NCI-H2171 (cell line): ENCODE measurements at places on chromosomes 7 and 10.

- DNase-seq, result no peak
Measured at GRCh38 chr10:785089-785860, 95.8 kb upstream of the DIP2C start.

- DNase-seq, result no peak
Measured at GRCh38 chr10:113491967-113492565, 60.8 kb upstream of the HABP2 start.

- DNase-seq, result no peak
Measured at GRCh38 chr7:65840446-65840845, 32.4 kb upstream of the VKORC1L1 start.

DNA sequence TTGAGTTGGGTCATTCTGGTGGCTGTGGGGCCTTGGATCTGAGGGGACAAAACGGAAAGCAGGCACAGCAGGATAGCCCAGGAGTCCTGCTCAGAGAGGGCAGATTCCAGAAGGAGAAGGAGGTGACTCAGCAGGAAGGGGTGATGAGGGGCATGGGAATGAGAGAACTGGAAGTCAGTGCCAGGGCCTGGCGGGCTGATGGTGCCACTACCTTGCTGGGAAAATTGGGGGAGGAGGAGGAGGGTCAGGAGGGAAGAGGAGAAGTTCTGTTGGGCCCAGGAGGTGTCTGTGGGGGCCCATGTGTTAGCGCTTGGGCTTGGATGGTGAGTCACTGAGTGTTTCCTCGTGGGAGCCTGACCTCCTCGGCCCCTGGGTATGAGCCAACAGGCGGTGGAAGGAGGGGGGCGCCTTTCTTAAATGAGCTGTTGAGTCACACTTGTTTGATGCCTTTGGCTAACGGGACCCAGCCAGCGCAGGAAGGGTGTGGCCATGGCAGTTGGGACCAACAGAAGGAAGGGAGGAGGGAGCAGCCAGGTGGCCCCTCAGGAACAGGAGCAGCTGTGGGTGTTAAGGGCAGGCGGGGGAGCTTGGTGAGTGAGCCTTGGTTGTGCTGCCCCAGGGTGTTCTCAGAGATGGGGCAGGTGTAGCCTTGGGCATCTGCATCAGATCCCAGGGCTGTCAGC is 130.0 kb upstream of the BTBD16 start:
- peak; percentile 77 for DNase-seq

GRCh38 chr10:25142116-25142864 is 32.5 kb upstream of the GPR158 start:
- DNase-seq, result no peak
